ENCODE measurements at places on chromosomes 16 and 17. TPM values are rescaled to one million over a fixed set of nuclear protein-coding genes. Genes with fewer than 3 reads are reported as not detected.
A peak's percentile ranks its signal among the peaks of the same experiment; 100 is the strongest.

GRCh38 chr17:27968206-27968732 lies 74.2 kb upstream of the NLK start:
- no peak for DNase-seq

GRCh38 chr17:42050393-42051012 lies at the start of gene C17orf113:
Gene C17orf113 (minus strand): TSS chr17:42050601. CDS start chr17:42043376, 7,225 bp downstream.
- peak; percentile 97 for DNase-seq

DNA sequence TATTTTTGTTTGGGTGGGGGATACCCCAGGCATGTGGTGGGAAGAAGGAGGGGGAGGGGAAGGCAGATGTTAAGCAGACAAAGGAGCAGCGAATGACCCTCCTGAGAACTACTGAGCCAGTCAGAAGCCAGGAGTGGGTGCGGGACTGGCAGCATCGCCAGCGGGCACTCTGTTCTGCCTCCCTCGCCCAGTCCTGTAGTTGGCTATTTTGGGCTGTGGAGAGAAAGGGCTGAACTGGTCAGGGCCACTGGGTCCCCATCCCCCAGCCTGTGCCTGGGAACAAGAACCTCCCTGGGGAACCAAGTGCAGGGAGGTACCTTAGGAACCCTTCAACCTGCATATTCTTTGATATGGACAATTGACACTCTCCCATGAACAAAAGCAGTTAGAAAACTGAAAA lies 6.4 kb downstream of the LRRC3C start:
- DNase-seq, result no peak

GRCh38 chr17:45092911-45093430 lies 31.9 kb downstream of the NMT1 start:
- DNase-seq, result peak; percentile 99

DNA sequence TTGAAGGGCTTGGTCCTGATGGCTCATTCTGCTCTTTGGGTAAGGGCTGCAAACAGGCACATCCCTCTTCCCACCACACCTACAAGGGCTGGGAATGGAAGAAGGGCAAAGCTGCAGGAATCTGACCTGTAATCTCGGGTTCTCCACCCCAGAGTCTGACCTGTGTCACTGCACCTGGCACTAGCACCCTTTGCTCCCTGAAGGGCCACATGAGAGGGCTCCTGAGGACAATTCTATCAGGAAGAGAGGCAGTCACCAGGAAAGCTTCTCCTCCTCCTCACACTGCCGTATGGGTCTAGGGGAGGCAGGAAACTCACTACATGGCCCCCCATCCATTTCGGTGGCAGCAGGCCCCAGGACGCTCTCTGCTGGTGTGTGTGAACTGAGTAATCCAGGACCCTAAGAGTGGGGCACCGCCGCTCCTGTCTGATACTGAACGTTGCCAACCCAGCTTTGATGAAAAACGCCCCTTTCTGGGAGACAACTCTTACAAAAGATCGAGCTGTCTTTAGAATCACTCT lies 26.4 kb downstream of the TTLL6 start:
- no peak for DNase-seq

Gene SRL
- total RNA-seq, result not detected

Gene TNFRSF13B
- not detected for total RNA-seq

- no peak for DNase-seq
These were observed 27.2 kb upstream of the TOB1 start for GRCh38 chr17:50893183-50893993.

Gene MT3
- not detected for total RNA-seq

DNA sequence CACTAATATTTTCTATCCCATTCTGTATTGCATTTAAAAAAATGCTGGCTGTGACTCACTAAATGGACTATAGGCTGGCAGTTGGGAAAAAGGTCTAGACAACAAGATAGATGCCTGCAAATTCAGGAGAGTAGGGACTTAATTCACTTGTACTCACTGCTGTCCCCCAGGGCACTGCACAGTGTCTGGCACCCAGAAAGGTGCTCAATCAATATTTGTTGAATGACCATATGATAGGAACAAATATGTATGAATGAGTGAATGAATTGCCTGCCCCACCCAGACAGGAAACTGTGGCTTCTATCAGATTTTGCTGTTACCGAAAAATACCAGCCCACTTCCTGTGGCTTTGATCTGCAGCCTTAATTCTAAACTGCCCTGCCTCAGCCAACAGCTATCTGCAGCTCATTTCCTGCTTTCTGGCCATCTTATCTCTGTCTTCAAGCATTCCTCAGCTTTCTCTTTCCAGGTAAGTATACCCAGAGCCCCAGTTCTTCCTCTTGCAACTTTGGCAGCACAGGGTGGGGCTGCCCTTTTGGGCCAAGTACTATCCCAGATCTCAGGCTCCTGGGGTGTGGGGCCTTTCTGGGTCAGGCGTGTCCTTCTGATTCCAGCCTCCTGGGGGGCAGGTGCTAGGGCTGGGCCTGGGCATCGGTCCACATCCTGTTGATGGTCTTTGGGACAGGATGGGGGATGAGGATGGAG lies 15.3 kb upstream of the TNS4 start:
- DNase-seq, result no peak

DNA sequence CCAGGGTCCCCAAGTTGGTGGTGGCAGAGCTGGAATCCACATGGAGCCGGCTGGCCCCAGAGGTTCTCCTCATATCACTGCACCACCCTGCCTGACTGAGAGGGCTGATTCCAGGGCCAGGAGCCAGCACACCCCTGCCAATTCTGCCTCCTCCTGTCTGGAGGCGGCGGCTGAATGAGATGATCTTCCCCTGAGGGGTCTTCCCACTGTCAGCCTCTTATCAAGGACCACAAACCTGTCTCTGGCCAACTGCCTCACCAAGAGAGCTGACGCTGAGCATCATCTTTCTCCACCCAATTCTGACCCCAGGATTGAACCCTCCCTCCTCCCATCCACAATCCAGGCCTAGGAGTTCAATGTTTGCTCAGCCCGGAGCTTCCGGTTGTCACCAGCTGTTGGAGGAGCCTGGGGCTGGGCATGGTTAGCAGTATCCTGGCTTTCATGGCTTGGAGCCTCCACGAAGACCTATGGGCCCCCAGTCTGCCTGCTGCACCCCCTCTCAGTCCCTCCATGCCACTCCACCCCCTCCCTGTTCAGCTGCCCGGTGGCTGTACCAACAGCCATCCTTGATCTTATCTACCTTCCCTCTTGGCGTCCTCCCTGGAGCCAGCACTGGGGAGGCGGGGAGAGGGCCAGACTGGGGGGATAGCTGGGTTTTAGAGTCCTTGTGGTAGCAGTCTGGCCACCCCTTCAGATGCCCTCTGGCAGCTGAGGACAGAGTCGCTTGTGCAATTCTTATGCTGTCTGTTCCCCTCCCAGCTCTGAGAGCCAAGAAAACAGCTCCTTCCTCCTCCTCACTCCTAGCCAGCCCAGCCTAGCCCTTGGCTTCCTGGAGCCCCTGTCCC lies 25.6 kb downstream of the ABCC3 start:
- DNase-seq, result peak; percentile 81

Gene KREMEN2
- total RNA-seq, result not detected

Gene FOXK2
- 29.3 TPM for total RNA-seq

- DNase-seq, result peak; percentile 46
These were observed 50.6 kb downstream of the SPECC1 start for GRCh38 chr17:20059728-20060188.

Gene CPHXL2
- not detected for total RNA-seq

DNA sequence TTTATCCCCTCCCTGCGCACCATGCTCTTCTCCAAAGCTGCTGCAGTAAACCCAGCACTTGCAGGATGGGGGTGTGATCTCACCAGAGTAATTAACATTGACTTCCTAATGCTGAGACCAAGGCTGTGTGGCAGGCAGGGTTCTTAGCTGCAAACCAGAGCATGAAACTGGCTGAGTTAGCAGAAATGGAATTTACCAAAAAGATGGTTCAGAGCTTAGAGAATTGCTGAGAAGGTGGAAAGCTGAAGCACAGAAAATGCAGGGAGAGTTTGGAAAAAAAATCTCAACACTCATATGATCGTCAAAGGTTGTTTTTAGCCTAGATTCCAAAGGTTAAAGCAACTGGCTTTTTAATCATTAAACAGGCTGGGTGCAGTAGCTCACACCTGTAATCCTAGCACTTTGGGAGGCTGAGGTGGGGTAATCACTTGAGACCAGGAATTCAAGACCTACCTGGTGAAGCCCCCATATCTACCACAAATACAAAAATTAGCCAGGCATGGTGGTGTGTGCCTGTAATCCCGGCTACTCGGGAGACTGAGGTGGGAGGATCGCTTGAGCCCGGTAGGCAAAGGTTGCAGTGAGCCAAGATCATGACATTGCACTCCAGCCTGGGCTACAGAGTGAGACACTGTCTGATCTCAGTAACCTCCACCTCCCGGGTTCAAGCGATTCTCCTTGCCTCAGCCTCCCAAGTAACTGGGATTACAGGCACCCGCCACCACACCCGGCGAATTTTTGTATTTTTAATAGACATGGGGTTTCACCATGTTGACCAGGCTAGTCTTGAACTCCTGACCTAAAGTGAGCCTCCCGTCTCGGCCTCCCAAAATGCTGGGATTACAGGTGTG lies 6.0 kb upstream of the TXNDC11 start:
- no peak for DNase-seq

DNA sequence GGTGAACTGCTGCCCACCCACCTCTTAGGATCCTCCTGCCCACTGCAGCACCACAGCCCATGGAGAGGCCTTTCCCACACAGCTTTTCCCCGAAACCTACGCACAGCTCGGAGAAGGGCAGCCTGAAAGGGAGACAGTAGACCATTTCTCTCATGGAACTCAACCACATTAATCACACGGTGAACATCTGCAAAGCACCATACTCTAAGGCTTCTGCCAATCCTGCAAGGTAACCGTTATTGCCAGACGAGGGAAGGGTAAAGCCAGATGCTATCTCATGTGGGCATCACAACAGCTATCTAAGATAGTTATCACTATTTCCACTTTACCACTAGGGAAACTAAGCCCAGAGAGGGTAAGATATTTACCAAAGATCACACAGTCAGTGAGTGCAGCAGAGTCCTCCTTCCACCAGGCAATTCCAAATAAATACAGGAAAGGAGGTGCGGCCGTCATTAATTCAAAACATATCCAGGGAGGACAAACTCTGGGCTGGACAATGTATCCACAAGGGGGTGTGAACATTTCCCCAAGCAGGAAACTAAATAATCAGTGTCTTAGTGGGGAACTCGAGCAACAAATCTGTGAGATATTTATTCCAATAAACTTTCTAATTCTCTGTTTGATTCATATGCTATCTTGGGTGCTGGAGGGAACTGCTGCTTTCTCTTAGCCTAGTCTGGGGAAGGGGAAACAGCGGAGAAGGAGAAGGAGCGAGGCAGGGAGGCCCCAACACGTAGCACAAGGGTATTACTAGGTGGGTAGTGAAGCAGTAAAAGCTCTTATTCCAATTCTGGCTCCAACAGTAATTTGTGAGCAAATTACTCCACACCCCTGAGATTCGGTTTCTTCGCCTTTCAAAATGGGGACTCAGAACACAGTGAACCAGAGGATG lies 723 bp downstream of the TMEM186 start:
- DNase-seq, result no peak

Gene LCMT1
- 35.5 TPM for total RNA-seq

Gene TBC1D3
- total RNA-seq, result not detected

DNA sequence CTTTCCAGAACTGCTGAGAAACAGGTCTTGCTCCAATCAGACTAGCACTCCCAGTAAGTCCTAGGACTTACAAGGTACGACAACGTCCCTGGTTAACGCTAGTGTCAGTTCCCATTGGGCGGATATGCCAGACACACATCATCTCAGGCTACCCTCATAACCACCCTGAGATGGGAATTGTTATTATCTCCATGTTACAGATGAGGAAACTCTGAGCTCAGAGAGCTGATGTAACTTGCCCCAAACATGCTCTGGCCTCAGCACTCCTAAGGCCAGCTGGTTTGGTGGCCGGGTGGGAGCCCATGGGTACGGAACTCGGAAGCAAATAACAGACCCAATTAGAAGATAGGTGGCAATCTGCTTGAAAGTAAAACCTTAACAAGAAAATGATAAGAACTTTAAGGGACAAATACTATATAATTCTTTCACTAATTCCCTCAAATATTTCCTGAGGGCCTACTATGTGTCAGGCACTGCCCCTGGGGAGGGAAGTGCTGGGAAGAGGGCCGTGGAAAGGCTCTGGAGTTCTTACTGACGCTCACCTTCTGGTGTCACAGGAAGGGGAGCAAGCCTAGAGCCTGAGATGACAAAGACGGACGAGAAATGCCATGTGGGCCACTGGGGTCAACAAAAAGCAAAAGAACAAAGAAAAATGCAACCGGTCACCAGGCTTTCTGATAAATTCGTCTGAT lies 6.9 kb downstream of the CREBBP start:
- DNase-seq, result no peak

DNA sequence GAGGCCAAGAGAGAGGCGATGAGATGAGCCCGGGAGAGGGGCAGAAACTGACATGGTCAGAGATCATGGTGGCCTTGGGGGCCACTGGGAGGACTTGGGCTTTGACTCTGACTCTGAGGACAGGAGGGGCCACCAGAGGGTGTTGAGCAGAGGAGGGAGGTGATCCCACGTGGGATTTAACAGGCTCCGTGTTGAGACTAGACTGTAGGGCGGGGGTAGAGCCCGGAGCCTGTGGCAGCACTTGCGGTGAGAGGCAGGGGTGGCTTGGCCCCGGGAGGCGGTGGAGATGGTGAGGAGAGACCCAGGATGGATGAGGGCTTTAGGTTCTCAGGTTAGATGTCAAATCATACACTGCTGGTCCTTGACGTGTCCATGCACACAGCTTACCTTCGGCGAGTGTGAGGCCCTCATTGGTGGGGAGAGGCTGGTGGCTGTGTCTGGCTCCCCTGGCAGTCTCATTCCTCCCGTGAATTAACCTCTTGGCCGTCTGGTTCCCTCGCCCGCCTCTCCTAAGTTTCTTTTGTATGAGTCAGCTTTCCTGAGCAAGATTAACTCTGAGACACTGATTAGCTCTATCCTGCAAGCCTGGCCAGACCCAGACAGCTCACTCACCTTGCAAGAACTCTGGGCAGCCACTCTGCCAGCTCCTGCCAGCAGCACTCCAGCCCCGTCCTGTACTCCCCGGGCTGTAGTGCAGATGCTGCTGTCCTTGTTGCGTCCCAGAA lies 39.7 kb downstream of the VPS35L start:
- DNase-seq, result peak; percentile 86

Gene ACSM2B
- total RNA-seq, result not detected

- DNase-seq, result no peak
These were observed 439 bp upstream of the GNG13 start for GRCh38 chr16:800834-801511.

DNA sequence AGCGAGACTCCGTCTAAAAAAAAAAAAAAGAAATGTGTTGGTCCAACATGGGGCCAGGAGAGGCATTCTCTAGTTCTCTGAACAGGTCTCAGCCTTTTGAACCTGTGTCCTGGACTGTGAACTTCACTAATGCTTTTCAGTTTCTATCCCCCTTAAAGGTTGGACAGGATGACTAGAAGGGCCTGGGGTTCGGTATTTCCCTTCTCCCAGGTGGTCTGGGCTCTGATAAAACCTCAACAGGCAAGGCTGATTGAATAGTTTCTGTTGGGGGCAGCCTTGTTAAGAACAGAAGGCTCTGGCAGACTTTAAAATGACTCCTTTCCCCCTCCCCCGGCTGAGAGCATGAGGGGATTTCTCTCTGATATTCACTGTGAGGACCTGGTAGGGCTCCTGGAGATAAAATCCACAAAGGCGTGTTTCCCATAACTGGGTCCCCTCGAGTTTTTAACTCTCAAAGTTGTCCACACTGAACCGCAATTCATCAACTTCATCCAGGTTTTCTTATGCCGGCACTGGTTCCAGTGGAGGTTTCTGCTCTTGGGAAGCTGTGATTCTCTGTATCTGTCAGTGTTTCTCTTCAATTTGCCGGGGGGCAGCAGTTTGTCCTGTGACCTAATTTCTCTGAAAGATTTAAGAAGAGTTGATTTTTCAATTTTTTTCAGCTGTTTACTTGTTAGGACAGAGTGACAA lies 91.3 kb downstream of the METRNL start:
- no peak for DNase-seq

Data from osteoblast (primary cell).